ENCODE measurements at places on chromosomes 7 and 10. TPM values are rescaled to one million over a fixed set of nuclear protein-coding genes. Genes with fewer than 3 reads are reported as not detected.

DNA sequence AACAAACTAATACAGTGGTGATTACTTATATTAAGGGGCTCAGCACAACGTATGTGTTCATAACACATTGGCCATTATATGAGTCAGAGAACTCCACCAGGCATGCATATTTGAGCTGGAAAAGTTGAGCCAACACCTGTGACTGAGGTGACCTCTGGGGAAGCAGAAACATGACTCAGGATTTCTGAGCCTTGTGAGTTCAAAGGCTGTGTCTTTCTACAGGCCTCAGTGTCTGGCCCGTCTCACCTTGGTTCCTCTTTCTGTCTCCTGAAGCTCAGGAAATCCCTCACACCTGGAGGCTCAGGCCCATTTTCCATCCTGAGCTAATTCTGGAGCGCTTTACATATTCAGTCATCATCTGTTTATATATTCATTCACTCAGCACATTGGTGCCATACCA, 230.9 kb upstream of the AGK start:
- DNase-seq, result no peak

GRCh38 chr10:119742947-119743648, 17.2 kb downstream of the INPP5F start:
- DNase-seq, result no peak

The MSMB gene
- not detected for total RNA-seq

The SH3PXD2A gene
- 81.7 TPM for total RNA-seq

The ADCY1 gene
- total RNA-seq, result 0.56 TPM

The RTKN2 gene
- 1.8 TPM for total RNA-seq

The KIAA1217 gene
- 17.5 TPM for total RNA-seq

The MSS51 gene
- 0.61 TPM for total RNA-seq
